ENCODE measurements at places on chromosomes 16 and 17.

GRCh38 chr16:54648575-54648974 is 282.1 kb upstream of the IRX5 start:
- no peak for DNase-seq

- no peak for DNase-seq
Observed at GRCh38 chr16:47699106-47699505, 238.0 kb downstream of the PHKB start.

DNA sequence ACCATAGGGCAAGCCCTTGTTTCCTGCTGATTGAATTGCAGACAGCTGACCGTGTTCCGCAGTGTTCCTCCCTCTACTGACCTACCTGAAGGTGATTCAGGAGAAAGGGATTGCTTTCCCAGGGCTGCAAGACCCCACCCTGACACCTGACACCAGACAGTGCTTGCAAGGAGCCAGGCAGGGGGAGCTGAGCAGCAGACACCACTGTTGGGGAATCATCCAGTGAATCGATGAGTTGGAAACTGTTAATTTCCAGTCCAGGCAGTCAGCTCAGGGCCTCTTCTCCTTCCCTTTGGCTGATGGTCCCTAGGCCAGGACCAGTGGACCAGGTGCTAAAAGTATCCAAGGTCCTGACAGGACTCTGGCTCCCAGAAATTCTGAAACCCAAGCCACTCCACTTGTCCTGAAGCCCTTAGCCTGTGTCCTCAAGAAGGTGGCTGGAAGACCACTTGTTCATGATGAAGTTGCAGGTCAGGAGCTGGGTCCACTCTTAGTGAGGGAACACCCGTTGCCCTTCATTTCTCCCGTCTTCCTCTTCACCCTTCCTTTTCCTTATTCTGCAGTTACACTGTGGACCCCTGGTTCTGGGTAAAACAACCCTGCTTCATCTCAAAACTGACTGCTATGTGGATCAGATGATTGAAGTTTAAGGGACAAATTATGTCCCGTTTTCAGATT is 9.5 kb upstream of the UNK start:
- DNase-seq, result no peak

GRCh38 chr16:86427433-86427851 is 82.9 kb upstream of the FOXF1 start:
- DNase-seq, result no peak

- DNase-seq, result no peak
Observed at GRCh38 chr16:12489357-12489990, 314.2 kb downstream of the CPPED1 start.

DNA sequence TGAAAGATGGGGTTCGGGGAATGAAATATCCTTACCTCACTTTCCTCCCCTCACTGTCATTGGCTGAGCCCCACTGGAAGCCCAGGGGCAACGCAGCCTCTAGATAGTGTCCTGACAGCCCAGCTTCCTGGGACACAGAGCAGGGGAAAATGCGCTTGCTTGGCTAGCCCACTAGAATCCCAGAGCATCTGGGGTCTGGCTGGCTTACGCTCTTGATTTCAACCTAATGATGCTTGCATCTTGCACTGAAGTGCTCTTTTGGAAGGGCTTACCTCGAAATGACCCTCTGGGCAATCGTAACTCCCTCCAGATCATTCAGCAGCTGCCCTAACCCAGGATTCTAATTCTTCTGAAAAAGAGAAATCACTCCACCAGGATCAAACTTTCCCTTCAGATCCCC is 147.6 kb downstream of the SOX9 start:
- DNase-seq, result no peak

- no peak for DNase-seq
Observed at GRCh38 chr17:39702901-39703893, 3.3 kb downstream of the ERBB2 start.

GRCh38 chr17:18005496-18005895 is 32.8 kb downstream of the DRC3 start:
- DNase-seq, result no peak

DNA sequence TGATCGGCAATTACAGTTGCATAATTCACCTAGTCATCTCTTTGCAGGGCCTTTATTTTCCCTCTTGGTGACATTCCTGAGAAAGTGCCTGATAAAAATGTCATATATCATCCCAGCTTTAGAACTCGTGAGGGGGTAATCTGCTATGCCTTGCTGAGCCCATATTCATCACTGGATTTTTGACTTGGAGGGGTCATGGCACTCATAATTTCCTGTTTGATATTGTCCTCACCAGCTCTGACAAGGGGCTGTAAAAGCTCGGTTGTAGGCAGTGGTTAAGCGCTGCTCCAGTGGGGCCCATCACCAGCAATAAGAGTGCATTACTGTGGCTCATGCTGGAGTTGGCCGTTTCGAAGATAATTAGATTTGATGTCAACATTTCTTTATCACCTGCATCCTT is 227.3 kb downstream of the IRX3 start:
- DNase-seq, result no peak

- no peak for DNase-seq
Observed at GRCh38 chr16:55494994-55495421, 13.9 kb upstream of the LPCAT2 start.

- DNase-seq, result peak; percentile 83
Observed at GRCh38 chr17:81484195-81484979, 28.2 kb downstream of the ACTG1 start.

DNA sequence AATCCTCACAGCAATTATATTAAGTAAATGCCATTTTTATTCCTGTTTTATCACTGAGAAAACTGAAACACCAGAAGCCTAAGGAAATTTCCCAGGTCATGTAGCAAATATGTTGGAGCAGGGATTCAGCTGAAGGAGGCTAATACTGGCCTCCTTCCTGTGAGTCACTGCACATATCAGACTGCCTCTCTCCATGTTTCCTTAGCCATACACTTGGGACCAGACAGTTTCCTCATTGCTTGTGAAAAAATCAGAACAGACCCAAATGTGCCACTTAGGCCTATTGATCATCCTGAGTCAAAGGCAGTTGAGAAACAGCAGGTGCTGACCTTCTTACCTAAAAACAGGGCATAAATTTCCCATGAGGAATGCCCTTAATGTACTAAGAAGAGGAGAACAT is 18.9 kb upstream of the ELAC2 start:
- no peak for DNase-seq

GRCh38 chr17:28188841-28189263 is 130.1 kb upstream of the TMEM97 start:
- no peak for DNase-seq

- DNase-seq, result no peak
Observed at GRCh38 chr17:74316220-74316619, 9.8 kb upstream of the KIF19 start.

- DNase-seq, result no peak
Observed at GRCh38 chr16:83472776-83473501, 334.8 kb upstream of the HSBP1 start.

GRCh38 chr16:56849690-56850680 is 15.0 kb upstream of the SLC12A3 start:
- no peak for DNase-seq

- DNase-seq, result peak; percentile 51
Observed at GRCh38 chr17:68346448-68346847, 55.2 kb downstream of the ARSG start.

GRCh38 chr17:57552114-57552624 is 192.9 kb downstream of the CCDC182 start:
- no peak for DNase-seq

DNA sequence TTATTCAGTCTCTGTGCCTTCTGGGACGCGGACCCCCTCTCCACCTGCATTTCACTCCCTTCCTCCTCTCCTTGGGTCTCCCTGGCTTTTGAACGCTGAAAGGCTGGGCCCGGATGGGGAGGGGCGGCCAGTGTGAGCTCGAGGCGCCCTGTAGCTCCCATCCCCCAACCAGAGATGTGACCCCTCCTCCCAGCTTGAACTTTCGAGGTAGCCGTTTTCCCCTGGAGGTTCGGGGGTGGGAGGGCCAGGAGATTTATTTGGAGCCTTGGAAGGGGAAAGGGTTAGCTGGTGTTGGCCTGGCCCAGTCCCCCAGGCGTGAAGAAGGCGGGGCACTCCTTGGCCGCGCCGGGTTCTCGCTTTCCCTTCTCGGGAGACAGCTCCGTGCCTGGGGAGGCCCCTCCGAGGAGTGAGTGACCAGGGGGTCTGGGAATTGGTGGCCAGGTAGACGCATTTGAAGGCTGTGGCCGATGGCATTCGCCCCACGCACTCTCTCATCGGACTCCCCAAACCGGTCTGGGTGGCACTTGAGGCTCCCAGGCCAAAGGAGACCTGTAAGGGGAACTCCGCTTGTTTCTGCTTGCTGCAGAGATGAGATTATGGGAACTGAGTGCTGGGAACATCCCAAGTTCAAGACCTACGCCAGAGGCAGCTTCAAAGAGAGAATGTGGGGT is 942 bp downstream of the LDAF1 start:
- DNase-seq, result no peak

GRCh38 chr16:15482068-15482747 is 47.8 kb downstream of the BMERB1 start:
- DNase-seq, result no peak

DNA sequence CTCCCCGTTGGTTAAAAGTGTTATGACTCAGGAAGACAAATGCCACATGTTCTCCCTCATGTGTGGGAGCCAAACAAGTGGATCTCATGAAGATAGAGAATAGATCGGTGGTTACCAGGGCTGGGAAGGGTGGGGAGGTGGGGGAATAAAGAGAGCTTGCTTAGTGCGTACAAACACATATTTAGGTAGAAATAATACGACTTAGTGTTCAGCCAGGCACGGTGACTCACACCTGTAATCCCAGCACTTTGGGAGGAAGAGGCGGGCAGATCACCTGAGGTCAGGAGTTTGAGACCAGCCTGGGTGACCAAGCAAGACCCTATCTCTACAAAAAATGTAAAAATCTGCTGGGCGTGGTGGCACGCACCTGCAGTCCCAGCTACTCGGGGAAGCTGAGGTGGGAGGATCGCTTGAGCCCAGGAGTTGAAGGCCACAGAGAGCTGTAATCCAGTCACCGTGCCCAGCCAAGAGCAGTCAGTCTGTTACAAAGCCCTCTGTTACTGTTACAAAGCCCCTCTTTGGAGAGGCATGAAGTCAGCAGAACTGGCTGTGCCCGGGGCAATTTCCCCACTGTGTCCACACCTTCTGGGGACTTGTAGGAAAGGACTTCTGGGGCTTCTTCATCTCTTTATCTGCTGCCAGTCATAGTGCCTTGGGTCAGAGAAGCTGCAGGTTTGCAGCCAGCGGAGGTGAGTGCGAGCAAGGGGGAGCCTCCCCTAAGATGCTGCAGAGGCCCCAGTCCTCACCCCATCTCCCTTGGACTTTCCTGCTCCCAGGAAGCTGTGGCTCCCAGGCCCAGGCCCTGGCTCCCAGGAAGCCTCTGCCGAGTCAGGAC is 4.3 kb upstream of the ALDH3A1 start:
- DNase-seq, result no peak

DNA sequence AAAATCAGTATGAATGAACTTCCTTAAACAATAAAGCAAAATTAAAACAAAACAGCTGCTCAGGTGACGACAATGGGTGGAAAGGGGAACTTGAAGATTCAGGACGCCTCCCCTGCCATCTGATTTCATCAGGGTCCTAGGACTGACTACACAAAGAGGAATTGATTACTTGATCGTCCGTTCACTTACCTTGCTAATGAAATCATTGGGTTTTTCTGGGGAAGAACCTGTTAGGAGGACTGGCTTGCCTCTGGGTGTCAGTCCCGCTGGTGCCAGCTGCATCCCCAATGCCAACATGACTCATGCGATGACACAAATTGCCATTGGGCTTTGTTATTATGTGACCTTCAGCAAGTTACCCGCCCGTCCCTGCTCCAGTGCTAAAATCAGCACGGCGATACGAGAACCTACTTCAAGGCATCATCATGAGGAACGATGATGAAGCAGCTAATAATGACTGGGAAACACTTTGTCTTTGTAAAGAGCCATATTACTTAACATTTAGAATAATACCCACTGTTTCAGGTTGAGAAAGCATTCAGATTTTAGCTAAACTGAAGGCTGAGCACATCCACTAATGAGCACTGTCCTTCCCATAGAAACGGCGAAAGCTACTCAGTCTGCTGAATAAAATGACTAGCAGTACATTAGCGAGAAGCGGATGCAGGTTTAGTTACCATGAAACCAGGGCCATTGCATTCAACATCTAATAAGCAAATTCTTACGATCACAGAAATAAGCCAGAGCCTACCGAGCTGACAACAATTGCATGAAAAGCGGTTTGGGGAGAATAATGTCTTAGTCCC is 139.4 kb downstream of the ZFHX3 start:
- DNase-seq, result no peak

DNA sequence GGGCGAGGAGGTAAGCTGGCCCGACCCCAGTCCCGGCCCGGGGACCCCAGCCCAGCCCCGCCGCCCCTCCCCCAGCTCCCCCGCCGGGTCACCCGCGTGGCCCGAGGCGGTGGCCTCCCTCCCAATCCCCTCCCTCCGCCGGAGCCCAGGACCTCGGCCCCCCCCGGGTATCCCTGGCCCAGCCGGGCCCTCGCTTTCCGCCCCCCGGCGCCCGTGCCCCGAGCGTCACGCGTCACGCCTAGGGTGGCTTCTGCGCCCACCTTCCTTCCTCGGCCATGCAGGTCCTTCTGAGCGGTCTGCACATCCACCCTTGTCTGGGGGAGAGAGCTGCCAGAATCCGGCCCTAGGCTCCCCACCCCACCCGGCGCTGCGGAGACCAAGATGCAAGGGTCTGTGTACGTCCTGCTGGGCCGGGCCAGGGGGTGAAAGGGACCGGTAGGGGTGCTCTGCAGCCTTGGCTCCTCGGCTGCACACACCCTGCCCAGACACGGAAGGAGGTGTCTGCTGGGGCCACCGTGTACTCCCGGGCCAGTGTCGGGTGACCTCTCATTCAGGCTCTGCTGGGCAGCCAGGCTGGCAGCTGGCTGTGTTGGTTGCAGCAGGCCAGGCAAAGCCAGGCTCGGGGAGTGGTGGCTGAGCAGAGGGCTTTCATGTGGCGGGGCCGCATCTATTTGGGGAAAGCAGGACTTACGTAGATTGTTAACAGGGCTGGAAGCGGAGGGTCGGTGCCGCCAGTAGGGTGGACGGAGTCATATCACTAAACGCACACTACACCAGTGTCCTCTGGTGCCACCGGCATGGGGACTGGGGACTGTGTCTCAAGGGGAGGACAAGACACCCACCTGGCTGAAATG is 754 bp downstream of the RAB11FIP4 start:
- no peak for DNase-seq

DNA sequence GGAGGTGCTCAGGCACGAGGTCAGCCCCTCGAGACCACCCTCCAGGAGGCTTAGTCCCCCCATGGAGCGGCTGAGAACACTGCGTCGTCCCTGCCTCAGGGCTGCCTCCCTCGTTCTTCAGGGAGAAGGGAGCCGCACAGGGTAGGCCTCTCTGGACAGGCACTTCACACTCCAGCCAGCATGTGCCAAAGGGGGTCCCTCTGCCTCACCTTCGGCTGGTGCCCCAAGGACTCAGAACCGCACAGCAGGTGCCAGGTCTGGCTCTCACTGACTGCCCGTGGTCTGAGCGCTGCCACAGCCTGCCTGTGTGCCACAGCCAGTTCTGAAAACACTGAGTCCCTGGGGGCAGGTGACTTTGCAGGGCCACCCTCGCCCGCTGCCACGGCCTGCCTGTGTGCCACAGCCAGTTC is 7.1 kb downstream of the P2RX5 start:
- DNase-seq, result no peak

DNA sequence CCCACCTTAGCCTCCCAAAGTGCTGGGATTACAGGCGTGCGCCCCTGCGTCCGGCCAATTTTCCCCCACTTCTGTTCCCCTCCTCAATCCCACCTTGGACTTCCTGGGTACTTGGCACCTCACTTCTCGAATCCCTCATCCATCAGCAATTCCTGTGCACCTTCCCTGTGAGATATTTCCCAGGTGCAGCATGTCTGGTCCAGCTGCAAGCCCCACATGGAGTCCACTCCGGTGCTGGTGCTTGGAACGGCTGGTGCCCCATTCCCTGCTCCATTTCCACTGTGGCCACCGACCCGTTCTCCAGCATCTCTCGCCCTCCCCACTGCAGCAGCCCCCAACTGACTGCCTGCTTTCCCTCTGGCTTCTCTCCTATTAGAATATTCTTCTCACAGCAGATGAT is 35.3 kb downstream of the NOL11 start:
- no peak for DNase-seq

Measured in T-cell (primary cell).